ENCODE measurements at places on chromosomes 3 and 15.

DNA sequence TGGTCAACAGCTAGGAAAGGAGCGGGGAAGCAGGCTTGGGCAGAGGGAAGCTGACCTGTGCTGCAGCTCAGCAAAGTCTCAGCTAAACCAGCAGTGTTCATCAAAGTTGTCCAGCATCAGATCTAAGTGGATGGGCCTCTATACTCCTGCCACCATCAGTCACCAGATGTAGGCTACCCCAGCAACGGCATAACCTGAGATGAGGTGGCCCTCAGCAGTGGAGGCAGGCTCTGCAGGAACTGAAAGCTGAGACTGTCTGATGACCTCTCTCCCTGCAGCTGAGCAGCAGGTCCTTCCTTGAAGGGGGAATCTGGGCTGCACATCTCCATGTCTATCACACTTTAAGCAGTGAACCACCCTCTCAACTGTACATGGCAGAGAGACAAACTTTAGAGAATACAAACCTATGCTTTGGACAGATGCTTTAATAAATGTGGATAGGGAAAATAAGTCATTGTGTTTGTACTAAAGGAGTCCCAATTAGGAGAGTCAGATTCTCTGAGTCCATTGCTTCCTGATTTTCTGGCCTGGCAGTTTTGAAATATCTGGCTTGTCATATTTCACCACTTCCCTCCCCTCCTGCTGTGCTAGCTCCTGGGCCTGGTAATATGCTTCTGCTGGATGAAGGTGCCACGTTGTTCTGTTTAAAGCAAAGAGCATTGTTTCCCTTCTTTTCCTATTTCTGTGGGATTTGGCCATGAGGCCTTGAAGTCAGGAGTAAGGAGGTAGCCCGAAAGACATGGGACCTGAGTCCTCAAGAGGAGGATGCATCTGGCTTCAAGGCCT, 11.1 kb upstream of the PSTPIP1 start:
- DNase-seq, result no peak

- no peak for DNase-seq
These were observed 3.7 kb downstream of the CBLB start for GRCh38 chr3:105865016-105865623.

DNA sequence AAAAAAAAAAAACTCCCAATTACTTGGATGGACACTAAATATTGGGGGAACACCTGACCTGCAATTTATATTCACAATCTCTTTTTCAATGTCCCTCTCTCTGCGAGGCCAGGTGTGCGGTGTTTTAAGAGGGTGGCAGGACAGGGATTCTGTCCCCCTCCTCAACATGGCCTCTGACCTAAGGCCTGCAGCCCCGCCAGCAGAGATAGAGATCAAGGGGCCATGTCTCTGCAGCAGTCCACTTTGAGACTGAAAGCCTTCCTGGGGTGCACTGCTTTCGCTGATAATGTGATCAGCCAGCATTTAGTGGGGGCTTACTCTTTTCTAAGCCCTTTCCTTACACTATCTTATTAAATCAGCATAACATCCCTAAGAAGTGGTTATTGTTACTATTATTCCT, 419.9 kb downstream of the OCA2 start:
- no peak for DNase-seq

DNA sequence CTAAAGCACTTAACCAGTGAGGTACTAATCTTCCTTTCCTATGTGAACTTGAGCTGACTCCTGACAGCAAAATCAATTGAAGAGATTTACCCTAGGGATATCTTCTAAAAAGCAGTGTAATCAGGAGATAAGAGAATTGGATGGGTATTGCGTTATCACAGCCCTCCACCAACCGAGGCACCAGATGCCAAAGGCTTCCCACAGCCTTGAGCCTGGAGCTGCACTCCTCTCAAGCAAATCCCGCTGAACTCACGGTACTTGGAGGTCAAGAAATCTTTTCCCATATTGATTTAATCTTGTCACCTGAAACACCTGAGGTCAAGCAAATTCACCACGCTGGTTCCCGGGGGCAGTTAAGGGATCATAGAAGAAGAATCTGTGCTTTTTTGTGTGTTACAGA, 346.8 kb downstream of the TBL1XR1 start:
- no peak for DNase-seq

DNA sequence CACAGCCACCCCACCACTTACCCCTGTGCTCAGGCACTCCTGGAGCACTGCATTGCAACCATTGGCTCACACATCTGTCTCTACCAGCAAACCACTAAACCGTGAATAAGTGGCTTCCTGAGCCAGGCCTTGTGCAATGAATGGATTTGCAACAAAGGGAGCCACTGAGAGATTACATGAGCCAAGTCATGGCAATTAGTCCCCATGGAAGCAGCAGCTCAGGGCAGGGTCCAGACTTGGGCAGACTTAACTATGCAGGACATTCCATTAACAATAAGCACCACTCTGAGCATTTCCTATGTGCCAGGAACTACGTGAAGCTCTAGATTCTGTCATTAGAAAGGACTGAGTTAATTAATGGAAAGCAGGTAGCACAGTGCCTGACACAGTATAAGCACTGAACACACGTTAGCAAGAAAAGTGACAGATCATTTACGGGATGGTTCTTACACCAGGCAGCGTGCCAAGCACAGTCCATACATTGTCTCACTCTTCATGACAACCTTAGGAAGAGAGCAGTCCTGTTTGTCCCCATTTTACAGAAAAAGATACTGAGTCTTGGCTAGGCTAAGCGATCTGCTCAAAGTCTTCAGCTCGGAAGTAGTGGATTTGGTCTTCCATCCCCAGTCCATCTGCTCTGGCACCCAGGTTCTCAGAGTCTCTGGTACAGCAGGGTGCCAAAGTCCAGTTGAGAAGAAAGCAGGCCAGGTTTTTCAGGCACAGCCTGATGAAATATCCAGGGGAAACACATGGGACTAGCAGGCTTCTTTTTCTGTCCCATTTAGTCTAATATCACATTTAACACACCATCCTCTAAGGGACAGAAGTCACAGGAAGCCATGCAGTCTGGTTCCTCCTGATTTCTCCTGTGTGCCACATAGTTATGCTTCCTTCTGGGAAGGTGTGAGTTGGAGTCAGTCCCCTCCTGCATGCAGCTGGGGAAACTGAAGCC, 44.1 kb downstream of the LIPC start:
- no peak for DNase-seq

DNA sequence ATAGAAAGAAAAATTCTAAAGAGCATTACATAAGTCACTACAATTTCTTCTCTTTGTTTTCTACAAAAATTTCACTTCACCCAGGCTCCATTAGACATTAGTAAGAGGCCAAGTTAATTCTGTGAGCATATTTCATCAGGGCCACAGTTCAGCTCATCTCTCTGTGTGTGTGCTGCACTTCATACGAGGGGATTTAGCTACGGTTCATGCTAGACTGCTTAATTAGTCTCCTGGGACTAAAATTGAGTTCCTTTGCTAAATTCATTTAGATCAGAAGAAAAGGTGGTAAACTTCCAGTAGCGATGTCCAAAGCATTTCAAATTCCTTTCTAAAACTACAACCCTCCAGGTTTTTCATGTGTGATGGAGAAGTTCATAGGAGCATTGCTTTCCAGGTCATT, 83.1 kb upstream of the SETMAR start:
- DNase-seq, result no peak

DNA sequence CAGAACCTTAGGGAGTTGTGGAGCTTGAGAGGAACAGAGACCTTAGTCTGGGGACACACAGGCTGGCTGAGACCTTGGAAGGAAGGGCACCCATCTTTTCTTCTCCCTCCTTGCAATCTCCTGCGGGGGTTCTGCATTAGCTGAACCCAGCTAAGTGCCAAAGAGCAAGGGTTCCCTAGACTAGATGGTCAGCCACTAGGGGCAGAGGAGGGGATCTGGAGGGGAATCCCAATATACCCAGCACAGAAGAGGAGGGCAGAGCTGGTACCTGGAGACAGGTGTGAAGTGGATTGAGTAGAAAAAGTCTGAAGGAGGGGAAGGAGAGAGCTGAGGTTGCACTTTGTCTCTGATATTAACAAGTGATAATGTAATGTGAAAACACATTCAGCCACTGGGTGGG, 212.8 kb downstream of the ADAMTS9 start:
- no peak for DNase-seq

DNA sequence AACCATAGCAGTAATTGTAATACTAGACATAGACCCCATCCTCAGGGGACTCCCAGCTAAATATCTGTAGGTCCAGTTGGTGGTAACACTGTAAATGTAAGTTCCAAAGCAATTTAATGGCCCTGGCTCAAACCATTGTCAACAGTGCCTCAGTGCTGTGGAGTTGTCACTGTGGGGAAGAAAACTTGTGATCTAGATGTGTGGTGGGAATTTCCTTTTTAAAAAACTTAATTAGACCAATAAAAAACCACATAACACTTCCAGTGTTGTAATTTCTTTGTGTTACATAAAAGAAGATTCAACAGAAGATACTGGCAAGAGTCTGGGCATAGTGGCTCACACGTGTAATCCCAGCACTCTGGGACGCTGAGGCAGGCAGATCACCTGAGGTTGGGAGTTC, 138.6 kb upstream of the UMPS start:
- no peak for DNase-seq

- no peak for DNase-seq
These were observed 49.7 kb upstream of the LIMD1 start for GRCh38 chr3:45544717-45545296.

- no peak for DNase-seq
These were observed 138.9 kb upstream of the SGO1 start for GRCh38 chr3:20324664-20325478.

DNA sequence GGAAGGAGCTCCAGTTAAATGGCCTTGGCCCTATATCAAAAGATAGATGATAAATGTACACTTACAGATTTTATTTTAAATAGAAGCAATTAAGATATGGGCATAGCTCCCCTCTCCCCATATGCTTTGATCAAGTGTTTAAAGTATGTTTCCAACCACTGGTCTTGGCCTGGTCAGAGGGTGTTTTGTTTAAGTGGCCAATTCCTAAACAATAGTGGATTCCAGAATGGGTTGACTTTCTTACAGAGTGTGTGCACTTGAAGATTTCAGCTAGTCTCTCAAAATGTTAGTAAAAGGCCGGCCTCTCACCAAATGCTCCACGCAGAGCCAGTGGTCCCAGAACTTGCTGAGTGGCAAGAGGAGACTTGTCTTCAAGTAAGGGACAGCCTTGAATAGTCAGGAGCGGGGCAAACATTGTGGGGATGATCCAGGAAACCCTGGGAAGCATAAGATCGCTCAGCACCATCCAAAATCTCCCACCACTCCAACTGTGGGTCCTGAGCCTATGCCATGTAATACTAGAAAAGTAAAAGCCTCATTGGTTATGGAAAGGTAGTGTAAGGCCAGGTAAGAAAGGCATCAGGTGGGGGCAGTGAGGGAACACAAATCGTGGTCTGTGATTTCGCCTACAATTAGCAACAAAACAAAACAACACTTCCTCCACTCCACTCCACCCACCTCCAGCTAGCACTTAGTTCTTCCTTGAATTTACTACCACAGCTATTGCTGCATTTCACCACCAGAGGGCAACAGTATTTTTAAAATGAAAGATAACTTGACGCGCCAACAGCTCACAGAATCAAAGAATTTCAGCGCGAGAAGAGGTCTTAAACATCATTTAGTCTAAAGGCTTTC, 4.8 kb downstream of the RARRES1 start:
- DNase-seq, result no peak

- no peak for DNase-seq
These were observed 507.6 kb downstream of the NR2F2 start for GRCh38 chr15:96838081-96838480.

DNA sequence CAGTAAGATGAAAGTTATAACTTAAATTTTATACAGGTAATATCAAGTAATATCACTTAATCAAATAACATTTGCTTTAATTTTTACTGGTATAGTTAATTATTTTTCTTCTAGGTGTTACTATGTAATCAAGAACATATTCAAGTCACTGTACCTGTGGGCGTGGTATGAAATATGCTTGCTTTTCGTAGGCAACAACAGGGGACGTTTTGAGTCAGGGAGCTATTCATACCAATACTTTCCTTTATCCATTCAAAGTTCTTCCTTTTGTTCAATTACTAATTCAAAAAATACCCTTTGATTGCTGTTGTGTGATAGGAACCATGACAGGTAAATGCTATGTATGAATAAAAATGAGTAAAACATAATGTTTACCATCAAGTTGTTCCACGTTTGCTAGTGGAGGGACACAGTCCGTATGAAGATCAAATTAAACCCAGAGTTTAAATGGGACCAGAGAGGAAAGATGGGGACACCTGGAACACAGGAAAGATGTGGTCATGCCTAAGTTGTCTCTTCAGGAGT, 654.0 kb upstream of the KCNMB2 start:
- DNase-seq, result no peak

DNA sequence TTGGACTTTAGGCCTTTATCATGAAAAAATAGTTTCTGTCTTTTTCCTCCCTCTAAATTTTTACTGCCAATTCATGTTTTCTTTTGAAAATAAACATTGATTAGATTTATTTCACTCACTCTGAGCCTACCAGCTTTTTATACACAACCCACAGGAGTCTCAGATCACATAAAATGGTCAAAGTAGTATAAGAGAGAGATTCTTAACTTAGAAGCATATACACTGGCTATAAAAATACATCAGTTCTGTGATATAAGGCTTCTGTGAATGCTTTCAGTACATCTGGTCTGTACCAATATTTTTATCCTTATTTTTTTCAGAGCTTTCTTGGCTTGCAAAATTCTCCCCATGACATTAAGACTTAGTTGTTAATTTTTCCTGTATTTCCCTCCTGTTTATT, 117.0 kb upstream of the PTX3 start:
- no peak for DNase-seq

- DNase-seq, result no peak
These were observed 10.3 kb downstream of the DZIP3 start for GRCh38 chr3:108599677-108600409.

GRCh38 chr15:88920186-88920891, 7.2 kb upstream of the MFGE8 start:
- DNase-seq, result no peak

- DNase-seq, result no peak
These were observed 52.1 kb upstream of the GNB5 start for GRCh38 chr15:52243286-52243685.

DNA sequence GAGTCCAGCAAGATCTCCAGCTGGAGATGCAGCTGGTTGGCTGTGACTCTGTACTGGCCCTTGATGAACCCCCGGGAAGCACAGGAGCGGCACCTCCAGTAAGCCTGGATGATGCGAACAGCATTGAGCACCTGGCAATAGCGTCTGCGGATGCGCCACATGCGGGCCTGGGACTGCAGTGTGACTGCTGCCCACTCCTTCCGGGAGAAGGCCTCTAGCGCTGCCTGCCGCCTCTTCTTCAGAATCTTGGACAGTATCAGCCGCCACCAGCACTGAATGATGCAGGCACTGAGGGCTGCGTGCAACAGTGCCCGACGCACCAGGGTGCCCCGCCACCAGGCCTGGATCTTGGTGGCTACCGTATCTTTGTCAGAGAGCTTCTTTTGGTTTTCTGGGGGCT, 8.2 kb downstream of the IQCF1 start:
- no peak for DNase-seq

DNA sequence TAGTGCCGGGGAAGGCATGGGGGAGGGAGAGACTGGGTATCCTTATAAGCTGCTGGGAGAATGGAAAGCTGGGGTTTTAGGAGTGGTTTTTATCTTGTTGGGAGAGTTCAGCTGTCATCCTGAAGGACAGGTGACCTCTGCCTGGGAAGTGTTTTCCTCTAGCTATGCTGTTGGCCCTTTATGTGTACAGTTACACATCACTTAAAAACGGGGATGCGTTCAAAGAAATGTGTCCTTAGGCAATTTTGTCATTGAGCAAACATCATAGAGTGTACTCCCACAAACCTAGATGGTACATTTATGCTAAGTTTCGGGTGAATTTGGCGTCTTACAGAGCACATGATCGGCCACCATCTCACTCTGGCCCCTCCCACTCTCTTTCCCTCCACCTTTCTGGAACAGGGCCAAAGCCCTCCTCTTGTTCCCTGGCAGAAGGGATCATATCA, 164.3 kb upstream of the NUDT16 start:
- DNase-seq, result no peak

GRCh38 chr15:74489518-74490338, 28.8 kb upstream of the UBL7 start:
- peak; percentile 60 for DNase-seq

Data from activated CD4-positive, alpha-beta T cell treated with anti-CD3 and anti-CD28 coated beads for 24 hours (primary cell).